ENCODE measurements at places on chromosomes 11 and 22.

GRCh38 chr11:74559110-74559933, 33.1 kb upstream of the POLD3 start:
- no peak for DNase-seq

- peak; percentile 50 for DNase-seq
Observed at GRCh38 chr22:31055635-31056159, 25.4 kb upstream of the SMTN start.

- no peak for DNase-seq
Observed at GRCh38 chr11:74783241-74783871, 34.7 kb downstream of the RNF169 start.

DNA sequence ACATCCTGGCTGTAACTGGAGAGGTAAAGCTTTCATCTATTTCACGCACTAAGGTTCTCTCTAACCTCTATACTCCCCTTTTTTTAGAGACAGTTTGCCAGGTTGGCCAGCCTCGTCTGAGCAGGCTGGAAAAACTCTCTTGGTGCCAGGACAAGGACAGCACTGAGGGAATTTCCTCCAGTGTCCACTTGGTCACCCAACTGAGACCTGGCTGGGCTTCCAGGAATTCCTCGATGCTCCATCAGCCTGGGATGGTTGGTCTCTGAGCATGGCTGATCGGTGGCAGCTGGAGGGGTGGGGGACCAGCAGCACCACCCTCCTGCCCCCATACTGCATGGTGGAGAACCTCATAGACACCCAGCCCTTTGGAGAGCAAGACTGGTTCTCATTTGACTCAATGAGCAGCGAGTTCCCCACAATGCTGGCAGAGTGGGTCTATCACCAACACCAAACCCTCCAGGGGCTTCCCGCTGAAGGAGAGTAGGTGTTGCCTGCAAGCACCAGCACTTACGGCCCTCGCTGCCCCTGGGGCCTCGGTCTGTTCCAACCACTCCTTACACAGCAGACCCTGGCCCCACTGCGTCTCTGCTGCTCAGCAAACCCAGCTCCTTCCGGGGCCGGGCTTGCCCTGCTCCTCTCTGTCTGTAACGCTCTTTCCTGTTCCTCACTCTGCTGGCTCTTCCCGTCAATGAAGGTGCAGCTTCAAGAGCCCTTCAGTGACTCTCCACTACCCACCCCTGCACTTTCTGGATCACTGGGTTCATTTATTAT, 122.2 kb downstream of the ST3GAL4 start:
- no peak for DNase-seq

- DNase-seq, result no peak
Observed at GRCh38 chr22:37907036-37907954, 1.2 kb downstream of the MICALL1 start.
